ENCODE measurements at places on chromosomes 7 and 10.

- DNase-seq: no peak
Measured at GRCh38 chr7:21983056-21983455, 37.4 kb upstream of the CDCA7L start.

DNA sequence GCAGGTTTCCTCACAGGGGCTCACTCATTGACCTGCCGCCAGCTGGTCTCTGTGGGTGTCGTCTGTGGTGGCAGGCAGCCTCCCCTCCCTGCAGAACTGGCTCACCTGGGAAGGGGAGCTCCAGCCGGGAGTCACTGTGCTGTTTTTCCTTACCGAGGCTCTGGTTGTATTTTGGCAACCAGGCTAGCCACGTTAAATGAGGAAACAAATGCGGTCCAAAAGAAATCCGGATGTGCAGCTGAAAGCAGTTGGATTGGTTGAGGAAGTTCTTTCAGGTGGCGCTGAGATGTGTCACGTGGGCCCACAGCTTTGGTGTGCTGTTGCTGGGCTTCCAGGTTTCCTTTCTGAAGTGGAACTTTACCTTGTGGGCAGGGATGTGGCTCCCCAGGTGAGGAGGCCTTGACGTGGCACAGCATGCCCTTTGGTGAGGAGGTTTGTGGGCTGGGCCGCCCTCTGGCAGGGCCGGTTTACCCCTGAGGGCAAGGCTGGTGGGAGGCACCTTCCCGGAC lies 14.2 kb downstream of the MTURN start:
- DNase-seq: no peak

- no peak for DNase-seq
Measured at GRCh38 chr10:14727465-14727864, 47.2 kb downstream of the FAM107B start.

GRCh38 chr7:133556048-133556447 lies 303.2 kb downstream of the EXOC4 start:
- DNase-seq: no peak

- no peak for DNase-seq
Measured at GRCh38 chr7:101580596-101580995, 48.5 kb downstream of the MYL10 start.

DNA sequence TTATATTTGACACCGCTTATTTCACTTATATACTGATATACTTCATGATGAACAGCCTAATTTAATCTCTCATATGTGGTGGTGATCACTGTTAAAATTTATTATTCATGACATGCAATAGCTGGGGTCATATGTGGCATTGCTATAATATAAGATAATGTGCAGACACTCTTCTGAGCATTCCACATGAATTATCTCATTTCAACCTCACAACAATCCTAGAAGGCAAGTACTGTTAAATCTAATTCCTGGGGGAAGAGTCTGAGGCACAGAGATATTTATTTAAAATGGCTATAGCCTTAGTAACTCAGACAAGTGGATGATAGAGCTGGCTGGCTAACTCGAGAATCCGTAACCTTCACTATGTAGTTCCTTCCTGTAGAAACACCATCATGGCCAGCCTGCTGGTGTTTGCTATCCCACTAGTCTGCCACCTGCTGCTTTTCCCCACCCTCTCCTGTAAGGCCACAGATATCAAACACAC lies 46.6 kb upstream of the A1CF start:
- no peak for DNase-seq

GRCh38 chr7:155652156-155653114 lies 8.0 kb downstream of the RBM33 start:
- no peak for DNase-seq

DNA sequence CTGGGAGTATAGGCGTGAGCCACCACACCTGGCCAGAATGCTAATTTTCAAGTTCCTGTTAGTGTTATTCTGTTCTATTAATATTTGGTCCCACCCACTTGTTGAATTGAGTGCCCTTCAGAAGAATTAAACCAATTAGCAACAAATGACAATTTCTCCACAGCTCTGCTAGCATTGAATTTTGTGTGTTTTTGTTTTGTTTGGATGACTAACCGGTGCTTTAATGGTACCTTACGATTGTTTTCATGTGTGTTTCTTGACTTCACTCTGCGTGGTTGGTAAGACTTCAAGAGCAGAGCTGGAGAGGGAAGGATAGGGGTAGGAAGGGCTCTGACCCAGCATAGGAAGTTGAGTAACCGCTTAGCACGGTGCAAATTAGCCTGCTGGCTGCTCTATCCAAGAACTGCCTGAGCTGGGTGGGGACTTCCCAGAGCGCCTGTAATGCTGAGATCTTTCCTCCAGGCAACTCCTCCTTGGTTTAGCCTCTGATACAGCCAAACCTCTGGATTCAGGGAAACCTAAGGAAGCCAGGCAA lies 4.6 kb downstream of the ARPC1B start:
- DNase-seq: no peak

- no peak for DNase-seq
Measured at GRCh38 chr10:124367414-124367813, 51.3 kb downstream of the OAT start.

DNA sequence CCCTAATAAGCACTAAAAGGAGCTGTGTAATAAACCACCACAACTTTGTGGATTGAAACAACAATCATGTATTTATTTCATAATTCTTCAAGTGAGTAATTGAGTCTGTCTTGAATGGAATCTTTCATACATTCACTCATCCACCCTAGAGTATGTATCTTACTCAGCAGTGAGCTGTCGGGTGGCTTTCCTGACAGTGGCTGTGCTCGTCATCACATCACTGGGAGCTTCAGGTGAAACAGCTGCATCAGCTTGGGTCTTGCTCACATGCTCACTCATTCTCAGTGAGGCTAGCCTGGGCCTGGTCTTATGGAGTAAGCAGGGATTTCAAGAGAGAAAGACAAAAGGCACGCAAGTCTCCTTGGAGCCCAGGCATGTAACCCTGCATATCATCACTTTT lies 271.4 kb downstream of the POM121L12 start:
- no peak for DNase-seq

GRCh38 chr10:13909516-13910258 lies 322.9 kb downstream of the PRPF18 start:
- no peak for DNase-seq

DNA sequence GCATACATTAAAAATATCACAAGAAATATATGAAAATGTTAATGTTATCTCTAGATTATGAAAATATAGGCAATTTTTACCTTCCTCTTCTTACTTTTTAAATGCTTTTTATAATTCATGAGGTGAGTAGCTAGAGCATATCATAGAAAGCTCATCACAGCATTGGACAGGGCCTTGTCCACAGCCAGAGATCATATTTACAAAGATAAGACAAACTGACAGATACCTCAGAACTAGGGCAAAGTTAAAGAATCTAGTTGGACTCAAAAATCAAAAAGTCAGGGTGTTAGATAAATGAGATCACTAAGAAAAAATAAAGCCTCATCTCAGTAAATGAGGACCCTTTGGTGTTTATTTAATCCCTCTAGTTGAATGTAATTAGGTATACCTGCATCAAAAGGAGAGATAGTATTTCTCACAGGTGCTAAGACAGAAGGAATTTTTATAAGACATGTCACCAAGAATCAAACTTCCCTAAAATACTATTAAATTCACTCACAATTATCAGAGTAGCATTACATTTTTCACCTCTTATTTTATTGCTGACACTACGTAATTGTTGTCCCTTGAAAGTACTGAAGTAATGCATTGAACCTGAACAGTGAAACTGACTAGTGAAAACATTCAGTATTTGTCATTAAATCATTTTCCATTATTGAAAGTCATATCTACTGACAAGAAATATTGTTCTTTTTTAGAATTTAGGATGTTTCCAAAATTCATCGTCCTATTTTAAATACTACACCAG lies 25.6 kb downstream of the CFAP69 start:
- no peak for DNase-seq

GRCh38 chr7:20598459-20599309 lies 16.8 kb upstream of the ABCB5 start:
- peak; percentile 2 for DNase-seq

DNA sequence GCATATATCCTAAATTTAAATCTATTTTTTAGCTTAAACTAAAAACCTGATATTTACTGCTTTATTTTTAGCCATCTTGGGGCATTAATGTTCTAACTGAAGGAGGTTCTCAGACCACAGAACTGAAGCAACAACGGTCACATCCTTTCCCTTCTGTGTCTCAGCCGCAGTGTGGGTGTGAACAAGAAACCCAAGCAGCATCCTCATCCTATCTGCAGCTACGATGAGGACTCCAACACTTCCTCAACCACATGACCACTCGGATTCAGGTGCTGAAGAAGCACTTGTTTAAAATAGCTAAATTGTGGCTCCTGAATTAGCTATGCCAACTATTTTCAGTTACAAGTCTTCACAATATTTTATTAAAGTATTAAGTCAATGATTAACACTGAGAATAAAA lies 5.3 kb downstream of the ESYT2 start:
- DNase-seq: no peak

GRCh38 chr10:1056326-1057105 lies at the start of gene WDR37:
TSS of gene WDR37 (plus strand) at chr10:1056385. CDS start at chr10:1072156, 15,771 bp downstream.
- DNase-seq: peak; percentile 58

DNA sequence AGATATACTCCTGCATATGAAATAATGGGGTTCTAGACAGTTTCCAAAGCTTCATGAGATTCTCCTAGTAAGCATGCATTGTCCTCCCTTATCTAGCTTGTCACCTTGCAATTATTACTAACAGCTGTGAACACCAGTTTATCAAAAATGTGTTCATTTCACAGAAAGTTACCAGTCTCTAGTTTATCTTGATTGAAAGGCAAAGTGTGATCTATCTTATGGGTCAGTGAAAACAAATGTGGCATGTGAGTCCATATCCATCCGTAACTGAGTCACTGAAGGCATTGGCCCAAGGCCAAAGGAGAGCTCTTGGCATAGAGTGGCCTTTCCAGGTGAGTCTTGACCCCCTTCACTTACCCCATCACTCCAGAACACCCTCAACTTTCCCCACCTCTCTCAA lies 53.2 kb downstream of the GSAP start:
- no peak for DNase-seq

GRCh38 chr10:70190581-70190980 lies 20.3 kb upstream of the SAR1A start:
- no peak for DNase-seq

- DNase-seq: no peak
Measured at GRCh38 chr7:105199386-105199785, 185.4 kb downstream of the KMT2E start.

DNA sequence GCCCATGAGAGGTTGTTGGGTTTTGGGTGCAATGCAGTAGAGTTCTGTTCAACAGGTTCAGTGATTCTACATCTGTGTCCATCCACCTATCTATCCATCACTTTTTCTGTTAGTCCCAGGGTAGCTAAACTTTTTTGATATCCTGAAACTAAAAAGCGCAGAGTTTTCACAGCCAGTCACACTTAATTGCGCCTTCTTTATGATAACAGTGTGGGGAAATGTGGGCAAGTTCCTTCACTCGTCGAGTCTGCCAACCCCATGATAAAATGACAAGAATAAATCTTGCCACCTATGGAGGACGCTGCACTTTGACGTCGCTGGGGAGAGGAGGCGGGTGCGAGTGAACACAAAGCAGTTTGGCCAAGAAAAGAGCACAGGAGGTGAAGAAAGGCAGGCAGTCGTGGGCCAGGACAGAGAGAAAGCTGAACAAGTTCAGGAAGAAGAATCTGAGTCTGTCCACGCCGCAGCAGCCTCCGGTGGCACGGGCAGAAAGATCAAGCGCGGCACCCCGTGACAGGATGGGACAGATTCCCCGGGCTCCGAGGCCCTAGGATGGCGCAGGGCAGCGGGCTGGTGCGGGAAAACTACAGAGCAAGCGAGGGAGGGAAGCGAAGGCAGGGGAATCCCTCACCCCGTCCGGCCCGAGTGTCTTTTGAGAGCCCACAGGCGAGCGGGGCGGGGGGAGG lies 9.2 kb downstream of the SP8 start:
- DNase-seq: no peak

- DNase-seq: no peak
Measured at GRCh38 chr7:158731761-158732160, 27.2 kb upstream of the NCAPG2 start.

GRCh38 chr10:102001435-102002068 lies 54.4 kb downstream of the ARMH3 start:
- DNase-seq: no peak
